Sigmoid colon (tissue), 7 donors: ENCODE measurements at places on chromosomes 1 and 21. TPM values are rescaled to one million over a fixed set of nuclear protein-coding genes. Genes with fewer than 3 reads are reported as not detected.

The RNF19B gene
- total RNA-seq = 14.5 TPM

GRCh38 chr1:61699911-61700851 is 24.8 kb downstream of the TM2D1 start:
- no peak overlapping the region for H3K4me3 ChIP-seq
- H3K27ac ChIP-seq = peak overlapping the region; percentile 35
- H3K36me3 ChIP-seq = no peaks in the 10 kb centered on the region
- no peaks in the 10 kb centered on the region for H3K27me3 ChIP-seq
- no peak for DNase-seq

DNA sequence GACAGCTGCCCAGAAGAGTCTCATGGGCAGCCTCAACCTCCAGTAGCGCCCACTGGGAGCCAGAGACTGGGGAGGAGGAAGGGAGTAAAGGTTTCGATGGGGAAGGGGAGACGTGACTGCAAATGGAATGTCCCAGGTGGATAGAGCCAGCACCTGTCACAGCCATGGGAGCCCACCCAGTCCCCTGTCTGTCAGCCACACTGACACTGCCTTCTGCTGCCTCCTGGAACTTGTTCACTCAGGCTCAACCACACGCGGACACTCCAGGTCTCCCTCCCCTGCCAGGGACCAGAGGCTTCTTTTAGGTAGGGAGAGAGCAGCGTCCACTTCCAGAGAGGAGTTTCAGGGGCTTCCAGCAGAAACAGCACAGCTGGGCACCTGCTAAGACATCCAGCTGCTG is 346.3 kb downstream of the NPHP4 start:
- no peaks in the 10 kb centered on the region for H3K4me1 ChIP-seq
- H3K4me3 ChIP-seq = no peak overlapping the region
- no peak for DNase-seq
- no peak overlapping the region for H3K27ac ChIP-seq

The PTGER3 gene
- total RNA-seq = 26.8 TPM

DNA sequence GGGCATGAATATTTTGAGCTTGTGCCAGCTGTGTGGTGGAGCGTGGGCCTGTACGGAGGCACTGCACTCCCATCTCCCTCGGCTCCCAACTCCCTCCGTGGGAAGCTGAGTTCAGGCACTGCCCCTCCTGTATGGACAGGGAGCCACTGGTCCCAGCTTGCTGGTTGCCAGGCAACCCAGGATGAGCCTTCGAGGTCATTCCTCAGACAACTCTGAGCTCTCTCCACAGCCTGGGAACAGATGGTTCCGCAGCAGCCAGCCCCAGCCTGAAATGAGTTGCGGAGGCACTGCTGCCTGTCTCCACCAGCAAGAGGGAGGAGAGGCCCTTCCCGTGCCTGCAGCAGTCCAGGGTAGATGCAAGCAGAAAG is 58.4 kb upstream of the TENT5B start:
- H3K27me3 ChIP-seq = no peaks in the 10 kb centered on the region
- no peak overlapping the region for H3K4me3 ChIP-seq
- no peaks in the 10 kb centered on the region for H3K36me3 ChIP-seq
- no peak overlapping the region for H3K27ac ChIP-seq
- no peaks in the 10 kb centered on the region for H3K4me1 ChIP-seq

The CCDC30 gene
- 3.9 TPM for total RNA-seq

GRCh38 chr1:203797948-203798655 is 2.7 kb downstream of the ZBED6 start:
- DNase-seq = peak; percentile 69
- H3K4me3 ChIP-seq = no peak overlapping the region
- peaks cover 56% of the 10 kb centered on the region for H3K4me1 ChIP-seq

The ST6GALNAC5 gene
- 22.7 TPM for total RNA-seq

The RHBG gene
- total RNA-seq = not detected

DNA sequence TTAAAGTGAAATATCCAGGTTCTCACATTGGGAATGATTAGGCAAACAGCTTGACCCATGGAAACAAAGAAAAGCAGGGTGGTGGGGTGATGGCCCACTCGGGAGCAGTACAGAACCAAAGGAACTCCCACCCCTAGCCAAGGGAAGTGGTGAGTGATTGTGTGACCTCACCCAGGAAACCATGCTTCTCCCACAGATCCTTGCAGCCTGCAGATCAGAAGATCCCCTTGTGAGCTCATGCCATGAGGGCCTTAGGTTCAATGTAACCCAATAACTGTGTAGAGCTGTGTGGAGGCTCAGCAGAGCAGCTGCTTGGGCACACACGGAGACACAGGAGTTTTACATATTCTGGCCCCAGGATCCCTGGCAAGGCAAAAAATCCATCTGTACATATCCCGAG is 311.8 kb upstream of the DPYD start:
- no peak for DNase-seq
- H3K27me3 ChIP-seq = no peaks in the 10 kb centered on the region
- no peaks in the 10 kb centered on the region for H3K36me3 ChIP-seq
- H3K4me1 ChIP-seq = no peaks in the 10 kb centered on the region
- no peak overlapping the region for H3K4me3 ChIP-seq
- H3K27ac ChIP-seq = no peak overlapping the region

The FOXO6 gene
- total RNA-seq = 0.49 TPM

- H3K4me3 ChIP-seq = no peak overlapping the region
- H3K27me3 ChIP-seq = no peaks in the 10 kb centered on the region
- DNase-seq = no peak
- no peak overlapping the region for H3K27ac ChIP-seq
- no peaks in the 10 kb centered on the region for H3K4me1 ChIP-seq
These were observed 31.5 kb downstream of the LBR start for GRCh38 chr1:225396357-225396756.

GRCh38 chr1:183886083-183886828 is 81.3 kb downstream of the RGL1 start:
- H3K27me3 ChIP-seq = no peaks in the 10 kb centered on the region
- H3K36me3 ChIP-seq = peaks cover 12% of the 10 kb centered on the region
- peak overlapping the region; percentile 65 for H3K27ac ChIP-seq
- H3K4me3 ChIP-seq = no peak overlapping the region
- peaks cover 26% of the 10 kb centered on the region for H3K4me1 ChIP-seq

DNA sequence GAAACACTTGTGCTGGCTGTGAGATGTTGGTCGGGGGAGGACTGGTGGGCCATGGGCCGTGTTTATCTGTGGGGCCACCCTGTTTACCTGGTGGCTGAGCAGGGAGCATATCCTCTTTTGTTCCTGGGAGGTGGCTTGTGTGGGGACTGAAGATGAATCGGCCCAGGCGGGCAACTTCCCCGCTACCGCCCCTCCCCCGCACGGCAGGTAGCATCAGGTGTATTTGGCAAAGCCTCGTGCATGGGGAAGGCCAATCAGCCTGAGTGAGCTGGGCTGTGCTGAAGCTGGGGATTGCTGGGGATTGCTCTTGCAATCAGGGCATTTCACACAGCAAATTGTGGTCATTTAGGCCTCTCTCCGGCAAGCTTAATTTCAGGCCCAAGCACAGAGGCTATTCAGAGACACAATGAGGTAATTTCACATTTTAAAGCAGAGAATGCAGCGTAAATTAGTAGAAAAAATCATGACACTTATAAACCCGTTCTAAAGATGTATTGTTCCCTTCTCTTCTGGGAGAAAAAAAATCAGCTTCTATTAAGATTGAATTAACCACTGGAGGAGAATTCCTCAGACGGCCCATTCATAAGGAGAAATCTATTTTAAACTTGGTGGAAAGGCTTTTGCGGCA is 197.7 kb upstream of the POU3F1 start:
- no peak overlapping the region for H3K27ac ChIP-seq
- DNase-seq = no peak
- H3K36me3 ChIP-seq = no peaks in the 10 kb centered on the region

The INSRR gene
- not detected for total RNA-seq

DNA sequence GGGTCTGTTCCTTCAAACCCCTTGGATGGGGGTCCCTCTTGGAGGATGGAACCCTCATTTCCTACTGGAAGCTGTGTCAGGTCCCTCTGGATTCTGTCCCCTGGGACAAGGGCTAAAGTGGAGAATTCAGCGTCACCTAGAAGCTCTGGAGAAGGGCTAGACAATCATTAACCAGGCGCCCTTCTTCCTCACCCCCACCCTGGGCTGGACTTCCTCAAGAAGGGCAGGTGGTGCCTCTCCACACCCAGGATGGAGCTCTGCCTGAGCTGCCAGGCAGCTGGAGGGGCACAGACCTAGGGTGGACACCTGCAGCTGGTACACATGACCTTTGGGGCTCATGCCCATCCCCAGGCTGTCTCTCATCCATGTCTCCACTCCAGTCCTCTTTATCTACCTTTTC is 3.6 kb downstream of the CELF3 start:
- H3K27me3 ChIP-seq = peaks cover 38% of the 10 kb centered on the region
- no peak for DNase-seq
- H3K4me1 ChIP-seq = peaks cover 17% of the 10 kb centered on the region
- no peak overlapping the region for H3K4me3 ChIP-seq
- no peak overlapping the region for H3K27ac ChIP-seq

GRCh38 chr1:182869241-182869666 is 30.1 kb downstream of the DHX9 start:
- no peak overlapping the region for H3K4me3 ChIP-seq
- peaks cover 74% of the 10 kb centered on the region for H3K36me3 ChIP-seq
- no peak overlapping the region for H3K27ac ChIP-seq
- no peaks in the 10 kb centered on the region for H3K4me1 ChIP-seq
- no peak for DNase-seq

- H3K36me3 ChIP-seq = no peaks in the 10 kb centered on the region
- no peak overlapping the region for H3K27ac ChIP-seq
- no peaks in the 10 kb centered on the region for H3K4me1 ChIP-seq
- H3K4me3 ChIP-seq = no peak overlapping the region
These were observed 13.3 kb upstream of the CPT2 start for GRCh38 chr1:53183095-53183990.

The GPR153 gene
- total RNA-seq = 5.4 TPM

GRCh38 chr1:7941437-7941793 is 776 bp upstream of the TNFRSF9 start:
- H3K27ac ChIP-seq = no peak overlapping the region
- no peak for DNase-seq
- no peak overlapping the region for H3K4me3 ChIP-seq
- H3K36me3 ChIP-seq = no peaks in the 10 kb centered on the region

- peak overlapping the region; percentile 84 for H3K4me3 ChIP-seq
- DNase-seq = no peak
- H3K27ac ChIP-seq = peak overlapping the region; percentile 86
- H3K36me3 ChIP-seq = no peaks in the 10 kb centered on the region
These were observed 674 bp upstream of the TTC4 start for GRCh38 chr1:54714881-54715492.

- peaks cover 17% of the 10 kb centered on the region for H3K27me3 ChIP-seq
- DNase-seq = no peak
- peak overlapping the region; percentile 11 for H3K4me3 ChIP-seq
- H3K27ac ChIP-seq = no peak overlapping the region
- no peaks in the 10 kb centered on the region for H3K36me3 ChIP-seq
These were observed 660 bp downstream of the MEGF6 start for GRCh38 chr1:3610527-3611169.

The TEX38 gene
- not detected for total RNA-seq

The RHD gene
- not detected for total RNA-seq

The CYP4A11 gene
- not detected for total RNA-seq

The C21orf58 gene
- total RNA-seq = 4.7 TPM

The ARMH1 gene
- total RNA-seq = 1.1 TPM

- H3K4me1 ChIP-seq = no peaks in the 10 kb centered on the region
- H3K27me3 ChIP-seq = no peaks in the 10 kb centered on the region
- no peak overlapping the region for H3K4me3 ChIP-seq
- no peak overlapping the region for H3K27ac ChIP-seq
- no peaks in the 10 kb centered on the region for H3K36me3 ChIP-seq
- DNase-seq = no peak
These were observed 31.2 kb upstream of the LAPTM5 start for GRCh38 chr1:30788580-30789387.

DNA sequence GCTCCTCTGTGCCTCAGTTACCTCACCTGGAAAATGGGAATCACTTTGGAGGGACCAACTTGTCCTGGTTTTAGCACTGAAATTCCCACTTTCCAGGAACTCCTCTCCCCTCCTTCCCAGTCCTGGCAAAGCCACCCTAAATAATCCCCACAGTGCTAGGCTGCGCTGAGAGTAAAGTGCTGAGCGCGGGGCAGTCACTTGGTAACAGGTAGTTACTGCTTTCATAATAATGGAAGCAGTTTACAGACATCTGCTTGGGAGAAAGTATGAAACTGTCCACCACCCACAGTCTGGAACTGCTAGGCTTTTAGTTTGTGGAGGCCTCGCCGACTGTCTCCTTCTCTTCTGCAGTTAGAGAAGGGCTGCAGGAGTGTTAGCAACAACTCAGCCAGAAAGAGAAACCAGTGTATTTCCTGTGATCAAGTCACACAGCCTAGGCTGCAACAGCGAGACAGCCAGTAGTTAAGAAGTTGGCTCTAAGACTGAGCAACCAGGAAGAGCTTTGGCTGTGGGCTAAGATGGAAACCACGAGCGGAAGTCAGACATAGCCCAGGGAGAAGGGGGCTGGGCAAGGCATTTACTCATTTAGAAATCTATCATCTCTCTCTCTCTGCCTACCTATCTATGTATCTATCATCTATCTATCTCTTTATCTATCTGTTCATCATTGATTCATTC is 30.8 kb upstream of the ABCG1 start:
- H3K36me3 ChIP-seq = no peaks in the 10 kb centered on the region
- peak overlapping the region; percentile 51 for H3K27ac ChIP-seq
- H3K27me3 ChIP-seq = no peaks in the 10 kb centered on the region
- no peak overlapping the region for H3K4me3 ChIP-seq
